ENCODE measurements at places on chromosomes 7 and 10. TPM values are rescaled to one million over a fixed set of nuclear protein-coding genes. Genes with fewer than 3 reads are reported as not detected.

DNA sequence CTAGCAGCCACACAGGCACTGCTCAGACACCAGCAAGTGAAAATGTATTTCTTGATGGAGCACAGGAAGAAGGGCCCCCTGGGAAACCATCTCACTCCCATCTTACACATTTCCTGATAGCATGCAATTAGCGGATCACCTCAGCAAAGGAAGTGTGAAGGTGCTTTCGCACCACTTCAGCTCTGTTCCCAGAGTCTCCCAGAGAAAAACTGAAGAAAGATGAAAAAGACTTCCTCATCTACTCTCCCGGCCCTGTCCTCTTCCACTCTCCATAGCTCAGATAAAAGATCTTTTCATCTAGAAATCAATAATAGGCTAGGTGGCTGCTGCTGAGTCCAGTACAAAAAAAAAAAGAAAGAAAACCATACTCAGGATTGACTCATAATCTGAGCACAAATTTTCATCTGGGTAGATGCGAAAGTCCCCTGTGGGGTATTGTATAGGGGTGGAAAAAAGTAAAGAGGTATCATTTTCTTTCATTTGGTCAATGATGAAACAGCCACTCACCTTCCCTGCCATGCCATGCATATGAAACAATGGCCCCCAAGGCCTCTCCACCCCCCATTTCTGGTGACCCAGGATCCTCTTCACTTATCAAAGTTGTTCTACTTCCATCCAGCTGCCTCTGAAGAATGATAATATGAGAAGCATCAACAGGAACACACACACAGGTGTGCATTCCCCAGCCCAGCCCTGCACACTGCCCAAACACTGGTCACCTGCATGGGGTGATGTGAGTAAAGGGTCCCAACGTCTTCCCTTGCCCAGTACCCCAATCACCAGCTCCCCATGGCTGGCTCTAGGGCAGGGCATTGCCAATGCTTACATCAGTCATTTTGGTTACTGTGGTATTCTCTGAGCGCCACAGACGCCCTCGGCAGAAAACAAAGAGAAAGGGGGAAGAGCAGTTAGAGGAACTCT, 48.8 kb upstream of the DGKI start:
- no peak for DNase-seq

Gene LRRD1
- not detected for total RNA-seq

DNA sequence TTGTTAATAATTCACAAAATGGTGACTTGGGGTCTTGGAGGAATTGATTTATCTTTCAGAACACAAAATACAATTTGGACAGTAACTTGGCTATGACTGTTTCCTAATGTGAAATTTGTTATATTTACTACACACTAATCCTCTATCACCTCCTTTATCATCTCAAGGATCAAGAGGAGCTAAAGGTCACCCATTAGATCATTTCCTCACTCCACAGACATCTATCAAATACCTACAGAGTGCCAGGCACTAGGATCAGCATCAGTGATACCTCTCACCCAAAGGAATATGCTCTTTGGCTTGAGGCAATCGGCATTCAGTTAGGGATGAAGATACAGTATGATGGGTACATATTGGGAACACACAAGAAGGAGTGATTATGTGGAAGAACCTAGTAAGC, 132.1 kb downstream of the INHBA start:
- no peak for DNase-seq

Gene OR6V1
- total RNA-seq, result not detected

Gene SEMA3D
- under 0.01 TPM for total RNA-seq

Gene BTBD16
- not detected for total RNA-seq

GRCh38 chr10:58771863-58772262, 259.2 kb downstream of the BICC1 start:
- DNase-seq, result no peak

- DNase-seq, result peak; percentile 89
These were observed 35.0 kb downstream of the LAMB4 start for GRCh38 chr7:108094933-108095710.

Gene ZNF33B
- total RNA-seq, result 3.5 TPM

DNA sequence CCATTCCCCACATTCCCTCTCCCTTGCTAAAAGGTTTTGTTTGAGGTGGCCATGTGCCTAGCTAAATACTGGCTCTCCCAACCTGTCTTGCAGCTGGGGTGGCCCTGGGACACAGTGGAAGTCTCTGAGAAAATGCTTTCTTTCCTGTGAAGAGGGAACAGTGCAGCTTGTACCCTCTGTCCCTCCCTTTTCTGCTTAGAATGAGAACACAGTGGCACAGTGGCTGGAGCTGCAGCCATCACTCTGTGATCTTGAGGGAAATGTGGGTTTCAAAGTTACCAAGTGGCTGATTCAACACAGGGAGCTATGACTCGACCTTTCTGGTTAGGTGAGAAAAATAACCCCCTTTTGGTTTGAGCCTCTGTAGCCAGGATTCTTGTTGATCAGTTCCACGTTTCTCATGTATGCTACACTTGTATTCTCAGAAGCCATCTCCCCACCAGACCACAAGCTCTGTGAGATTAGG, 62.7 kb upstream of the CARD11 start:
- no peak for DNase-seq

DNA sequence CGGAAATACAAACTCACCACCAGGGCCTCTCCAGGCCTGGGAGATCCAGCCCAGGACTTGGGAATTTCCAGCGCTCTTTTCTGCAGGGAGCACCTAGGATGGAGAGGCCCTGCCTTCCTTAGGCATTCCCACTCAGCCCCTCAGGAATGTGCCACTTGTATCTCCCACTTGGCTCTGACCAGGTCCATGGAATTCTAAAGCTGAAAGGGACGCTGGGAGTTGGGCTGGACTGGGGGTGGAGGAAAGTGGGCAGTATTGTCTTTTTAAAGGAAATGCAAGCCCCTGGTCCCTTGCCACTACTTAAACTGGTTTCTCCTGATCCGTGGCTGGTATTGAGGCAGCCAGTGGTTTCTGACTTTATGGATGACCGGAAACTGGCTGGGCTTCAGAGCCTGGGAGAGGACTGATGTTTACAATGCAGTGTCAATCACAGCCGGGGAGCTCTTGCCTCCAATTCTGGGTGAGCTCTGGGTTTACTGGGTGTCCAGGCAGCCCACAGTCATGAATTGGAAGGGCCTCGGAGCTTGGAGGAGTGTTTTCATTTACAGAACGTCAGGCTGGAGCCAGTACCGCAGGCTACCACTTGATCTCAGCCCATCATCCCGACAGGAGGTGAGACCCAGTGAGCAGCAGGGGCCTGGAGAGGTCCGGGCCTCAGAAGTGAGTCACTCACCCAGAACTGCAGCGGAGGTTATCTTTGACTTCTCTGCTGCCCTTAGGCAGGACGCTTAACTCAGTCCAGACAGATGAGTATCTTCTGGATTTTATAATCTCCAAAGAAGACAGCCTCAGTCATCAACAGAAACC, 27.3 kb downstream of the AGAP3 start:
- peak; percentile 86 for DNase-seq

Gene ACHE
- not detected for total RNA-seq

Gene ECHDC3
- 3.2 TPM for total RNA-seq

Gene CALML5
- total RNA-seq, result not detected

Gene TMEM254
- total RNA-seq, result 11.7 TPM

- no peak for DNase-seq
These were observed 3.5 kb upstream of the UBE2D4 start for GRCh38 chr7:43922726-43923125.

Gene CTBP2
- total RNA-seq, result 51.1 TPM

Gene SORCS1
- not detected for total RNA-seq

DNA sequence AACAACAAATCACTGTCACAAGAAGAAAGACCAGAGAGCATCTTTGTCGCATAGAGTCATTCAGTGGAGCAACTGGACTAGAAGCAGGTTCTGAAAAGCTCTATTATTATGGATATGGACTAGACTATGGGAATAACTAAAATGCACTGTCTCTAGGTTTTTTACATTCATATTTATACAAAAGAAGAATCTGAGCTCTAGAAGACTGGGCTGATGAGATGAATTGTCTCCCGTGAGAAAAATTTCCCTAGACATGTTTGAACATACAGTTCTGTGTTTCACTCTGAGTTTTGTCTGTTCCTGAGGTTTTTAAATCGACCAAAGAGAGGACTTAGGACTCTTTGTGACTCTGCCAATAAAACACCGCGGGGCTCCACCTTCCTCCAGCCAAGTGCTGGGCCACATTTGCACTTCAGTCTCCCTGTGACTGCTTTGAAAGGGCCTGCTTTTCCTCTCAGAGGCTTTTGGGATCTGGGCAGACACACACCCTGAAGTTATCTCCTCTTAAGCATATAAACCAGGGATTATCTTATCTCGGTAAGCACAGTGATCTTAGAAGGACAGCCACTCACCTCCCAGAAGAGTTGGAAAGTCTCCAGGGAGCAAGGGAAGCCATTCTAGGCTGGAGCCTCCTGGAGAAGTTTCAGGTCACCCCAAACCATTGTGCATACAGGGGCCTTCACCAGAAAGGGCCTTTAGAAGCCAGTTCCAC, 101.0 kb upstream of the JCAD start:
- no peak for DNase-seq

Gene FAM237B
- not detected for total RNA-seq

Gene SKIDA1
- 0.63 TPM for total RNA-seq

- DNase-seq, result peak; percentile 36
These were observed 295.8 kb upstream of the LRRTM3 start for GRCh38 chr10:66629996-66630395.

DNA sequence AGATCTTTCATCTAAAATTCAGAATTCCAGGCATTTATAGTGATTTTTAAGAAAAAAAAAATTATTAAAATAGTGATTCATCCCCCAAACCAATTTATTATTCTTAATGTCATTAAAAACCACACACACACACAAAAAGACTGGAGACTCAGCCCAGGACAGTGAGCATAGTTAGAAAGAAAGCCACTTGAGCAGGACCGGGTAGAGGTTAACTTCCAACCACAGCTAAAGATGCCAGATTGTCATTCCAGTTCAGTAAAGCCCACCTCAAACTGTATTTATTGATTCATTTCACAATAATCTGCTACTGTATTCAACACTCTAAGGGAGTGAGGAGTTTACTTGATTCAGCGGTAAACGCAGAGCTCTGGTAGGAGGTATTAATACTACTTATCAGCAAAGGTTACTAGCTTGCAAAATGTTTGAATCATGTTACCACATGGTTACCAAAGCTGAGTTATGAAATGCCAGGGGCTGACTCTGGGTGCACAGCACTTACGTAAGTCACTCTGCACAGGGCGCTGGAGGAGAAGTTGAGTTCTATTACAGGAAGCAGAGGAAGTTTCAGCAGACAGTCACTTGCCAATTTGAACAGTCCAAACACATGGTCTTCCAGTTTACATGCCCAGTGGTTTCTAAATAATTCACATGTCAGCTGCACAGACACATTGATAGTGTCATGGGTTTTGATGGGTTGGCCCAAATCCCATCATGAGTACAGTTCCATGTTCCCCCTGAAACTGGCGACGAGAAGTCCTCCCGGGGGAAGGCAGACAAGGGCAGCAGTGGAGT, 64.6 kb downstream of the KLF6 start:
- DNase-seq, result peak; percentile 55

Gene ZCWPW1
- total RNA-seq, result 4.2 TPM

- peak; percentile 43 for DNase-seq
These were observed 12.5 kb downstream of the STAG3 start for GRCh38 chr7:100190048-100190711.

DNA sequence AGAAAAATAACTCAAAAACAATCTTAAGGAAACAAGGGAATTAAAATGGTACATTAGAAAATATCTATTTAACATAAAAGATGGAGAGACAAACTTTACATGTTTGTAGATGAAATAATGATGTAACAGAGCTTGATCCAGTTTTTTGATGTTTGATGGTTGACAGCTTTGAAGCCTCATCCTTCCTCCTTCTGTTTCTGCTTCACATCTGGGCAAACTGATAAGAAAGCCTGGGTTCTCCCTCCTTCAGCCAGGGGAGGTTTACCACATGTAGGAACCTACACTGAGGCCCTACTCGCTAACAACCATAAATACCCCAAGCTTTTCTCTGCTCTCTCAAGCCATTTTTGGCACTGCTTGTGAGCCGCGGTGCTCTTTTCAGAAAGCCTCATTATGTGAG, 82.8 kb upstream of the ZNF32 start:
- no peak for DNase-seq

DNA sequence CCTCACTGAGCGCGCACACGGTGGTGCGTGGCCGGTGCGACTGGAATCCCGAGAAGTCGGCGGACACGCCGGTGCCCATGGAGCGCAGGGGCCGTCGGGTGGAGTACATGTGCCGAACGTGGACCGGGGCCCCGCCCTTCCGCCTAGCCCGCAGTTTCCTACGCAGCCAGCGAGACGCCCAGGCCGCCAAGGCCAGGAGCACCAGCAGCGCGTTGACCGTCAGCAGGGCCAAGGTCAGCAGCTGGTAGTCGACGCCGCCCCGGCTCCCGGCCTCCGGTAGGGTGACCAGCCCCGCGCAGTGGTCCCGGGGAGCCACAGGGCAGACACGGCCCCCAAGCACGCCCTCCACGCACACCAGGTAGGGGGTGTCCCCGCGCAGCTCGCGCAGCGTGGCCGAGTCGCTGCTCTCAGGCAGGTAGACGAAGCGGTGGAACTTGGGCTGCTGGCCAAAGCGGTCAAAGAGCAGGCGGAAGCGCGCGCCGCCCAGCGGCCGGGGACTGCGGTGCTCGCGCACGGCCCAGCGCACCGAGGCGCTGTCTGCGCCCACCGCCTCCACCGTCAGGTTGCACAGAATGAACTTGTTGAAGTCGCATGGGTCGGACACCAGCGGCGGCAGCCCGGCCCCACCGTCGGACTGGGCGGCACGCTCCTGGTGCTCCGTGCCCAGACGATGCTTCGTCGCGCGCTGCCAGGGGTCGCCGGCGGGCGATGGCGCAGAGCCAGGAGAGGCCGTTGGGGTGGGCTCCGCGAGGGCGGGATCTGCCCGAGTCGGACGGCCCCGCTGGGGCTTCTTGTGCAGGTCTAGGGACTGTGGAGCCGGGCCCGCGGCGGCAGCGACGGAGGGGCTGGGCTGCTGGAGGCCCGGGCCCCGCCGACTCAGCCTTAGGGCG, 2.2 kb downstream of the TRIL start:
- DNase-seq, result peak; percentile 31

Gene PLXDC2
- 4.0 TPM for total RNA-seq

GRCh38 chr10:115884331-115884730, 388.7 kb downstream of the GFRA1 start:
- DNase-seq, result no peak

DNA sequence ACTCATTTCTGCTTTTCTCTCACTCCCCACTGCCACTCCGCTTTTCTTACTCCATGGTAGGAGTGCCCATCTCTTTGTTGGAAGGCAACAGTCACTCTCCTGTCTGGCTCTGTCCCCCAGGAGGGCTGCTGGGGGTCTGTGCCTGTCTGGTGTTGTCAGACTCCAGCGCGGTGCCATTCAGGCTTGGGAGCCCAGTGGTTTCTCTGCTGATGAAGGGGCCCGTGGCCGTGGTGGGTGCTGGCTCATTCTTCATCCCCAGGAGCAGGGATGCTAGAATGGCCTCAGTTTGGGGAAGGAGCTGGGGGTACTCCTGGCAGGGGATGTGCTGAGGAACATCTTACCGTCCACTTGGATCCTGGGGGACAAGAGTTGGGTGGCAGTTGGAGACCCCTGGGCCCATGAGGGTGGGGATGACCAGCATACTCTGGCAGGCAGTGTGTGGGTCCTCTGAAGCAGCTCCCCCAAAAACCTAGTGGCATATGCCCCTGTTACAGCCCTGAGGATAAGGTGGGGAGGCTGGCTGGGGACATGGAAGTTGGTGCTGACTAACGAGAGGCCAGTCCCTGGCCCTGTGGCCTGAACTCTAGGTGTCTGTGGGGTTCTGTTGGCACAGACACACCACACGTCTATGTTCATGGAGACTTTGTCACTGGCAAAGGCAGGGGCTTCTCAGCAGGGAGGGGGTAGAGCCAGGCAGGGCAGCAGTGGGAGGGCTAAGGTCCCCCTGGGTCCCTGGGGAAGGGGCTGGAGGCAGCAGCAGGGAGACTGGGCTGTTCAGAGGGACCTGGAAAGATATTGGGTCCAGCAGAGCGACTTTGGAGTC, 102.8 kb upstream of the RET start:
- DNase-seq, result no peak
